ENCODE measurements at places on chromosomes 1 and 21.

DNA sequence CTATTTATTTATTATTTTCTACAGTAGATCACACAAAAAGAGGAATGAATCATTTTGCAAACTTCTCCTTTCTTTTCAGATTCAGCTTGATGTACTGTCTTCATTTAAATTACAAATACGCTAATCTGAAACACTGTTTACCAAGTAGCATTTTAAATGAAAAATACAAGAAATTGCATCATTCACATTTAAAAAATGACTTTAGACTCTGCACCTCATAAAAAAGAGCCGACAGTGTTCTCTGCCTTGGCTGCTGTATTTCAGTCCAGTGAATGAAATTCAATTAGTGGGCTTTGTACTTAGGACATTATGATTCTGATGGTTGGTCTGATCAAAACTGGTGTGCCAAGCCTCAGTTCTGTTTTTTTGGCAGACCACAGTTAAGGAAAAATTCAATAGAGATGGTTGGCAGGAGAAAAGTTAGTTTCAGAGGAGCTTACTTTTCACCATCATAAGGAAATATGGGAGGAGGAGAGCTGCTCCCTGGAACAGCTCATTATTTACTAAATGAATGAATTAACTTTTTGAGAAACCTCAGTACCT lies 222.4 kb upstream of the ESRRG start:
- DNase-seq: no peak

GRCh38 chr1:186183219-186183618 lies 191.8 kb downstream of the TPR start:
- no peak for DNase-seq

GRCh38 chr1:56147459-56147858 lies 431.9 kb downstream of the PLPP3 start:
- DNase-seq: no peak

DNA sequence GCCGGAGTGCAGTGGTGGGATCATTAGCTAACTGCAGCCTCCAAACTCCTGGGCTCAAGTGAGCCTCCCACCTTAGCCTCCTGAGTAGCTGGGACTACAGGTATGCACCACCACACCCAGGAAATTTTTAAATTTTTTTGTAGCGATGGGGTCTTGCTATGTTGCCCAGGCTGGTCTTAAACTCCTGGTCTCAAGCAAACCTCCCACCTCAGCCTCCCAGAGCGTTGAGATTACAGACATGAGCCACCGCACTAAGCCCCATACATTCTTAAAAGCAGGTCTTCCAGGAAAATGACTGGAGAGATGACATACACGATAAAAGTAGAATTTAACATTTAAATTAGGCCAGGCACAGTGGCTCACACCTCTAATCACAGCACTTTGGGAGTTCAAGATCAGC lies 13.4 kb downstream of the MTFR1L start:
- DNase-seq: no peak

GRCh38 chr1:84202126-84202525 lies 58.1 kb downstream of the PRKACB start:
- no peak for DNase-seq

DNA sequence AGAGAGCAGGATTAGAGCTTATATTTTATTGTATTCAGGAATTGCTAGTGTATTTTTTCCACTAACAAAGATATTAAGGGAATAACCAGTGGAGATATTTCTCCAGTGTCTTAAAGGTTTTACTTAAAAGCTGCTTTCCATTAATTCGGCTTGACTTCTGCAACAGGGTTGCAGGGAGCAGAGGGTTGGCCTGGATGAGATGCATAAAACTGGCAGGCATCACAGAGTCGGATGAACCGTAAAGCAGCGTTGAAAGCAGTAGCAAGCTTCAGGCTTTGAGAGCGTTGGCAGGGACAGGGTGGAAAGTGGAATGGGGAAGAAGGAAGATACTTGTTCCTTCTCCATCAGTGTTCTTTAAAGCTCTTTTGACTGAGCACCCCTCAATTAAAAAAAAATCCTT lies 237.2 kb downstream of the LMO4 start:
- no peak for DNase-seq

- DNase-seq: no peak
These were observed 17.9 kb downstream of the TNFRSF25 start for GRCh38 chr1:6447818-6448748.

DNA sequence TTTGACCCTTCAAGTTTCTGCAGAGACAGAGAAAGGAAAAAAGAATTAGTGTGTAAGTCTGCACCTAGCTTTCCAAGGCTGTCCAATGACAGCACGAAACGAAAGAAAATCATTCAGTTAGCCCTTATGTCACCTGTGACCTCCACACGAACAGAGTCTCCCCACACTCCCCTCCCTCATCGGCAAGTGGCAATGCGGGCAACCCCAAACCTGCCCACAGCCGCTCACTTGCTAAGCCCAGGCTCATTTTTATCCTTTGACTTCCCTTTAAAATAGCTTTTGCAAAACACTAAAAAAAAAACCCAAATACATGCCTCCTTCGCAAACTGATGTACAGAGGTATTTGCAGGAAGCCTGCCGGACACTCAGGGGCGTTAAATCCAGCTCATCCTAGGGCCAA lies 10.3 kb downstream of the RCC2 start:
- DNase-seq: no peak

DNA sequence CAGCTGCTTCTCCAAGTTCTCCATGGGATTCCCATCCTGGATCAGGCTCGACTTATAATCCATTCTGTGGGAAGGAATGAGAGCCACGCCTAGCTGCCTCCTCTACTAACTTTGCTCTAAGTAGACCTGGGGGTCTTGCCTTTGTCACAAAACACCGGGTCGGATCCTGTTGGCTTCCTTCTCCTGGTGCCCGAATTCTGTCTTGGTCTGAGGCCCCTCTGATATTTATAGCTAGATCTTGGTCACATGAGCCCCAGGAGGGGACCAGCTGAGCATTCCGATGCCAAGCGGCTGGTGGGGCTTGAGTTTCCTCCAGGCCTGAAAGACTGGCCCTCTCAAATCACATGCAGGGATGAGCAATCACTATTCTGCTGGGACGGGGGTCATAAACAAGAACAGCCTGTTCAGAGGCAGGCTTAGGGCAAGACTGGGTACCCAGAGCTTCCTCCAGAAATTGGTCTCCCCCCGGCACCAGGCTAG lies at the start of gene TRIM63:
Gene TRIM63 (minus strand): TSS at position 199 of the 480 bp plus-strand sequence. CDS start 136 bp downstream, at position 63.
- no peak for DNase-seq

- no peak for DNase-seq
These were observed 85.0 kb downstream of the PCP4 start for GRCh38 chr21:39952265-39952664.

DNA sequence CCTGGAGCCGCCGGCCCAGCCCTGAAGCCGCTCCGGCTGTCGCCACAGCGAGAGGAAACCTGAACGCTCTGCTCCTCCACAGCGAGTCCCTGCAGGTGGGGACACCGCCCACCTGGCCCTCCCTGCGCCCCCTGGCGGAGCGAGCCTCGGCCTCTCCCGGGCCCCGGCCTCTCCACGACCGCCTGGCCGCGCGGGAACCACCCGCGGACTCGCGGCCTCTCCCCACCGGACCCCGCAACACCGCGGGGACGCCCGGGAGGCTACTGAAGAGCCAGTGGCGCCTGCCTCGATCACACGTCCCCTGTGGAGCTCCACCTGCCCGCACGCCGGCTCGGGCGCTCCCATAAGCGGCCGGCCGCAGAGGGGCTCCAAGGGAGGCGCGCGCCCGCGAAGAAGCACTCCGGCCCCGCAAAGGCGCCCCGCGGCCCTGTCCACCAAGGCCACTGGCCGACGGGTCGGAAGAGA lies 109.6 kb downstream of the KCNN3 start:
- no peak for DNase-seq

GRCh38 chr1:220768126-220768601 lies 18.5 kb upstream of the MTARC1 start:
- DNase-seq: no peak

DNA sequence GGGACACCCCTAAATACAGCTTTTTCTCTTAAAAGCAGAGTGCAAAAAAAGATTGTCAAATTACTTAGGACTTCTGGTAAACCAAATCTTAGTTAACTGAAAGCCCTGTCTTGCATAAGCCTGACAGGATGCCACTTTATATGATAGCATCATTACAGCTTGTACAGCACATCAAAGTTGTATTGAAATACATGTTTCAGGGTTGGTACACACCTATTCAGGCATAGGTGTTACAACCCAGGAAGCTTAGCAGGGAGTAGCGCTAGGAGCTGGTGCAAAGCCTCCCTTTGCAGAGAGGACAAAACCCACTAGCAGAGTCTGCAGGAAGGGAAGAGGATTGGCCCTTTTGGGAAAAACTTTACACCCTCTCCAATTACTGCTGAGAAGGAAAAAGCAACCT lies 258.9 kb upstream of the SGIP1 start:
- DNase-seq: no peak

DNA sequence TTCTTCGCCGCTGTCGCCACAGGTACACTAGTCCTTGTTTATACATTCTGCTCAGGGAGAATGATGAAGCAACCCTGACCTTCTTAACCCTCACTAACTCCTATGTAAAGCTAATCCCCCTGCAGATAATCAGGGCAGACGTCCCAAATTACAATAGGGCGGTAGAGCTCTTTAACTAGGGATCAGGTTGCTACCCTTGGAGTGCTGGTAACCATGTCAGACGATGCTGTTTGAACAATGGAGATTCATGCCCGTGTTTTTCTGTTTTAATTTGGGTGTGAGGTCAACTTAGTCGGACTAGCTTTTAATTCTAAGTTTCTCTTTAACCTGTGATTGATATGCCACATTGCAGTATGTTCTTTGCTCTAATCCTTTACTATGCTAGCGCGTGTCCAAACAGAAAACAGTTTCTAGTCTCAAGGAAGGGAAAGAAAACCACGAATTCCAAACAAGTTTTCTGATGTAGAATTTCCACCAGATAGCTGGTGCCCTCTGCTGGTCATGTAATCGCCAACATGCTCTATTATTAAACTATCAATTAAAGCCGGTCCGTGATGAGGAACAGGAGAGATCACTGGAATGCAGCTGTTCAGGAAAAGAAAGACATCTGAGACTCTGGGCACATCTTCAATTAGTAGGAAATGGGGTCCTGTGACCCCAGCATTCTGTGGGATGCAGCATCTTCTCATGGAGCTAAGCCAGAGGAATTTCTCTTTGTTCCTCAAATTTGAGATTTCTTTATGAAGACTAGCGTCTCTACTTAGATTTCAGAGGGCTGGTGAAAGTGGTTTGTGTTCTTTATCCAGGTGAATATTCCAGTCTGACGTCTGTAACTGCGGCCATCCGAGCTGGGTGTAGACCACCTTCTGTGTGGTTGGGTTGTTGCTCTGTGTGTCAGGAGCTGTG lies 18.3 kb upstream of the VAMP3 start:
- peak; percentile 71 for DNase-seq

Measured in skin of body (tissue), 3 donors.